Activated CD4-positive, alpha-beta T cell treated with anti-CD3 and anti-CD28 coated beads, Interleukin-2, amount 50 U/mL, for 16 hours (primary cell): ENCODE measurements at places on chromosomes 11 and 22.

DNA sequence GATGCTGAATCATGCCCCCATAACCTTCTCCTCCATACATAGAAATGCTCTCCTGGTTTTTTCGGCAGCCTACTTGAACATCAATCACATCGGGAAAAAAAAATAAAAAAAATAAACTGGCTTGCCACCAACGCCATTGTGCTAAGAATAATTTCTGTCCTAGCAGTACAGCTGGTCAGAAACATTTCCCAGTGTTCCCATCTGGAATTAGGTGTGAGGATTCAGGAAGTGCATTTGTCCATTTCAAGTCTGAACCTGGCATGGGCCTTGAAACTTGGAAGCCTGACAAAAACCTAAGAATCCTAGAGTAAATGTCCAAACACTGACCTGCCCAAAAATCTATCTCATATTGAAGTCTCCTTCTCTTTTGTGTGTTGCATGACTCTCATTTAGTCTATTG lies 16.6 kb upstream of the NAV2 start:
- no peak for DNase-seq

GRCh38 chr11:60528934-60529333 lies 13.7 kb downstream of the MS4A13 start:
- DNase-seq, result no peak

GRCh38 chr11:76119779-76120178 lies 86.5 kb downstream of the WNT11 start:
- DNase-seq, result no peak

- no peak for DNase-seq
Measured at GRCh38 chr11:35150454-35150853, 11.5 kb downstream of the CD44 start.

GRCh38 chr22:32076761-32077084 lies 33.7 kb downstream of the SLC5A1 start:
- DNase-seq, result no peak

DNA sequence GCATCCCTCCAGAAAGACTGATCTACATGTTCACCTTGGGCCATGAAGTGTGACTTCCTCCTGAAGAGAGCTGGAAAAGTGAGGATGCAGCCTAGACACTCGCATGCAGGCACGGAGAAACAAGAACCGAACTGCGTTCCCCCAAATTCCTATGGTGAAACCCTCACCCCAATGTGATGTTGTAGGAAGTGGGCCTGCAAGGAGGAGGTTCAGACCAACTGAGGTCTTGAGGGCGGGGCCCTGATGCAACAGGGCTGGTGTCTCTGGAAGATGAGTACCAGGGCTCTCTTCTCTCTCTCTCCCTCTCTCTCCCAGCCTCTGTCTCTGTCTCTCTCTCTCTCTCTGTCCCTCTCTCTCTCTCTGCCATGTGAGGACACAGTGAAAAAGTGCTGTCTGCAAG lies 501.1 kb downstream of the BRD1 start:
- DNase-seq, result no peak

- DNase-seq, result no peak
Measured at GRCh38 chr22:20226760-20227350, 41.3 kb downstream of the RTN4R start.

DNA sequence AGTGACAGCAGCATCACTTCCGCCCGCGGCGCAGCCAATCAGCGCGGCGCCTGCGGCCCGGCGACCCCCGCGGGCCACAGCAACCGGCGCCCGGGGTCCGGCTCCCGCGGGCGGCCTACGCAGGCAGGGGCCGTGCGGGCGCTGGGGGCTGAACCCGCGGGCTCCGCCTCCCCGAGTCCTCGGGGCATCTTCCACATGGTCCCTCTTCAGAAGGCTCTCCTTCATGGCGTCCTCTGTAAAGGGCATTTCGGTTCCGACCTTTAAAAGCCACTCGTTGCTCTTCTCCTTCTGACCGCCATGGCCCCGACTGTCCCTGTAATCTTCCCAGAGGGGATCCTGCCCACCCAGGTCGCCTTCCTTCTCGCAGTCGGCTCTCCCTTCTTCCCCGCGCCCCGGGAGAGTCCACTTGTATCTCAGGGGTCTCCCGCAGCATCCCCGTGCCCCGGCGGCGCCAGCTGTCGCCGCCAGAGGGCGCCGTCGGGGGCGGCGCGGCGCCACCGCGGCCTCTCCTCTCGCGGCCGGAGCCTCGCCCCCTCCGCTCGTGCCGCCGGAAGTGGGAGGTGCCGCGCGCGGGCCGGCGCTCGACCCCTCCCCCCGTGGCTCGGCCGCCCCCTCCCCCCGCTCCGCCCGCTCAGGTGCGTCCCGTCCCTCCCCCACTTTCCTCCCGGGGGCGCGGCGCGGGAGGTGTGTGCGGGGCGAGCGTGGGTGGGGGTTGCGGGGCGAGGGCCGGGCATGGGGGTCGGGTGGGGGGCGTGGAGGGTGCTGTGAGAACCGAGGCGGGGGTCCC lies at the start of gene RNF214:
Gene RNF214 (plus strand): TSS at position 580 of the 787 bp plus-strand sequence. CDS start 1,602 bp downstream, outside the sequence.
- peak; percentile 81 for DNase-seq

DNA sequence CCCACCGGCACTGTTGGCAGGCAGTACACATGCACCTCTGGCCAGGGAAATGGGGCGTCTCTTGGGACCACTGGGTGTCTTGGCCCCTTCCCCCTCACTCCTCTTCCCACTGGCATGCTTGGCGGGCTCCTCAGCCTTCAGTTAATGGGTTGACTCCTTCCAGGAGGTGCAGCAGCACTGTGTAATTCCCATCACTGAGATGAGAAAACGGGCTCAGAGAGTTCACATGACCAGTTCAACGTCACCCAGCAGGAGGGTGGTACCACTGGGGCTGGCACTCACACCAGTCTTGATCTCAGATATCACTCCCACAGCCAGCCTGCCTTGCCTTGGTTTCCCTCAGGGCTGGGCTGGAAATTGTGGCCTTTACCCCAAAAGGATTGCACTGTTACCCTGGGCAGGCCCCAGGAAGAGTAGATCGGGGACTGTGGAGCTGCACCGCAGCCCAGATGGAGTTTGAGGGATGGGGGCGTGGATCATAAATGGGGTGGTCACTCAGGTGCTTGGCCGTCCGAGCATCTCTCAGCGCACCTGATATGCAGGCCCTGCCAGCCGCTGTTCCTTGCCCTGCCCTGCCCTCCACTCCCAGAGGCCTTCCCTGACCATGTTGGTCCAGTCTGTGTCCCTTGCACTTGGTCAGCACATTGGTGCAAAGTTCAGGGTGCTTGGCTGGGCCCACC lies 16.9 kb downstream of the CAPN5 start:
- no peak for DNase-seq

DNA sequence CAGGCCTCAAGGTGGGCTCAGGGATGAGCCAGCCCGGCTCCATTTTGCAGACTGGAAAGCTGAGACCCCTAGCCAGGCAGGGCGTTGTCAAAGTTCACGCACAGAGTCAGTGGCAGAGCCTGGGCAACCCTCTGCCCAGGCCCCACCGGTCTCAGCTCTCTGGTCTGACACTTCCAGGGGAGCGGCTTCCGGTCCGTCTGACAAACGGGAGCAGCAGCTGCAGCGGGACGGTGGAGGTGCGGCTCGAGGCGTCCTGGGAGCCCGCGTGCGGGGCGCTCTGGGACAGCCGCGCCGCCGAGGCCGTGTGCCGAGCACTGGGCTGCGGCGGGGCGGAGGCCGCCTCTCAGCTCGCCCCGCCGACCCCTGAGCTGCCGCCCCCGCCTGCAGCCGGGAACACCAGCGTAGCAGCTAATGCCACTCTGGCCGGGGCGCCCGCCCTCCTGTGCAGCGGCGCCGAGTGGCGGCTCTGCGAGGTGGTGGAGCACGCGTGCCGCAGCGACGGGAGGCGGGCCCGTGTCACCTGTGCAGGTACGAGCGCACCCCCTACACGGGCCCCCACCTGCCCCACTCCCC lies 36.0 kb downstream of the CD6 start:
- DNase-seq, result no peak
